ENCODE measurements at places on chromosomes 13 and 19.

DNA sequence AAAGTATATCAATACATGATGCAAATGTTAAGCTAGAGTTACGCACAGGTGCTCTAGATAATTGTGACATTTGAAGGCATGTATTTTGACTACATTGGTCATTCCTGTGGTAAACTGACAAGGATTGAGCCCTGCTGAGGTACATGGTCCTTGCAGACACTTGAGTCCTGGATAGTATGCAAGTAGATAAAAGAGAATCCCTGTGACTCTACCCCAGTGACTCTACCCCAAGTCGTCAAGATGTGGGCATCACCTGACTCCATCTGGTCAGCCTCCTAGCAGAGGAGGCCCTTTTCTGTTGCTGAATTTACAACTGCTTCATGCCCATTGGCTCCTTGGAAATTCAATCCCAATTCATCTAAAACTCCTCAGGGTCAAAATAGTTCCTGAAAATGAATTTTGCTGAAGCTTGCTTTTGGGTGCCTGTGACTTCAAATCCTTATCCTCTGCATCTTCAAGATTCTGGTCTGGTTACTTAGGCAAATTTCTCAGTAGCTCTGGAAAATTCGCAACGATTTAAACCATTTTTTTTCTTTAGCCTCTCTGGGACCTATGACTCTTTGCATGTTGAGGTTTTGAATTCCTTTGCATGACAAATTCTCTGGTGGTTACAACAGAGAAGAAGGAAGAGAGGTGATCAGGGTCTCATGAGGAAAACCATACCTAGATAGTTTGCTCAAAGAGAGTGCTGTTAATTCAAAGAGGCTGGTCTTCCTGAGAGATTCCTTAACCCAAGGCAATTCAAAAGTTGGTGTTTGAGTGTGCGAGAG lies 422.1 kb downstream of the FGF9 start:
- DNase-seq: no peak

GRCh38 chr13:52797176-52797575 lies 51.3 kb downstream of the PCDH8 start:
- no peak for DNase-seq

GRCh38 chr19:6427131-6427530 lies 2.5 kb upstream of the KHSRP start:
- no peak for DNase-seq

DNA sequence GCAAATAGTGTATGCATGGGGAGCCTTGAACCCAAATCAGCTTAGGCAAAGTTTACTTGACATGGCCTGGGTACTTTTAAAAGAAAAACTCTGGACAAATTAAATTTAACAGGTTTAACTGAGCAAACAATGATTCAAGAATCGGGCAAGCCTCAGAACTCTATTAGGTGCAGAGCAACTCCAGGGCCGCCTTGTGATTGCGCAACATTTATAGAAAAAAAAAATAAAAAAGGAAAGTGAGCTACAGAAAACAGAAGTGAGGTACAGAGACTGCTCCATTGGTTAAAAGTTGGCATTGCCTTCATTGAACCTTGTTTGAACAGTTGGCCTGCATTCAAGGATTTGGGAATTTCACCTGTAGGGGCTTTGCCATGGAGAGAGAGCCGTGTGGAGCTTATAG lies 421.0 kb upstream of the TSHZ3 start:
- DNase-seq: no peak

DNA sequence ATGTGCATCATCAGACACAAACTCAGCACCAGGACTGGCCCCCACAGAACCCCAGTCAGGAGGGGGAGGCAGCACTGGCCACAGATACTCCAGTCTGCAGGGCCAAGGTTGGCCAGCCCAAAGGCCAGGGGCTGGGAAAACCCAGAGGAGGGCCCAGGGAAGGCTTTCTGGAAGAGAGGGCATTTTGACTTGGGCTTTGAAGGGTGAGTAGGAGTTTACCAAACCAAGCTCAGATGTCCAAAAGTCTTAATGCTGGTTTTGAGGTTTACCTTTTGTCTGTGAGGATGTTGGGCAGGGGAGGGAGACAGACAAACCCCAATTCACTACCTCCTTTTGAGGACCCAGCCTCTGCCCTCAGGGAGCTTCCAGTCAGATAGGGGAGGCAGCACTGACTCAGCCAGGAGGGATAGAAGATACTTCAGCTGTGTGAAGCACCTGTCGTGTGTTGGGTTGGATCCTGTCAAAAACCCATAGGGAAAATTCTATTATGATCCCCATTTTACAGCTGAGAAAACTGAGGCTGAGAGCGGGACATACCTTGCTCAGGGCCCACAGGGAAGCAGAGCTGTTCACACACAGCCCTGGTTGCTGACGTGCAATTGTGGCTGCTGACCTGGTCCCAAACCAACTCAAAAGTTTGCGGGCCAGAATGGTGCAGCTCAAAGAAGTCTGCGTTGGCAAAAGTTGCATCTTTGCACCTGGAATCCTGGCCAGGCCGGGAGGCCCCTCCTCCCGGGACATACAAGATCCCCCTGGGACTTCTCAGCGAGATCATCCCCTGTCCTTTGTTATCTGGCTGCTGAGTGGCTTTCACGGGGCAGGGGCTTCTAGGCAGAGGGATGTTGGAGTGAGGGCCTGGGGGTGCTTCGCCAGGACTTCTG lies 13.1 kb downstream of the CILP2 start:
- no peak for DNase-seq

- no peak for DNase-seq
These were observed 41.2 kb upstream of the TPM4 start for GRCh38 chr19:16034958-16035560.

- peak; percentile 65 for DNase-seq
These were observed 93.2 kb upstream of the SERP2 start for GRCh38 chr13:44280456-44280855.

DNA sequence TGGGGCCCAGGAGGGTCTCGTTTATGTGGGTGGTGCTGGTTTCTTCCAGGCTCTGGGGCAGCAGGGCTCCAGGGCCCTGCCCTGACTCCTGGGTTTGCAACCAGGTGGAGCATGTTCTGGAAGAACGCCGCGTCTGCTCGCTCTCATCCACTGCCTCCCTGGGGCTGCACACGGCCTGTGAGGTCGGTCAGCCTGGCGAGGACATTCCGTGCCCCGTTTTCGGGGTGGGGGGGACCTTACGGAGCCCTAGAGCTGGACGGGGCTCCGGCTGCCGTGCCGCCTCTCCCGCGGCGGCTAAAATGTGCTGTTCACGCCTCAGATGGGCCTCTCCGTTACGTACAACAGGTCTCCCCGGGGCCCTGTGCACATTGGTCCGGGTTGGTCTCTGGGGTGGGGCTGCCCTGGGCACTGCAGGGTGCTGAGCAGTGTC lies 3.3 kb downstream of the GNA11 start:
- no peak for DNase-seq

DNA sequence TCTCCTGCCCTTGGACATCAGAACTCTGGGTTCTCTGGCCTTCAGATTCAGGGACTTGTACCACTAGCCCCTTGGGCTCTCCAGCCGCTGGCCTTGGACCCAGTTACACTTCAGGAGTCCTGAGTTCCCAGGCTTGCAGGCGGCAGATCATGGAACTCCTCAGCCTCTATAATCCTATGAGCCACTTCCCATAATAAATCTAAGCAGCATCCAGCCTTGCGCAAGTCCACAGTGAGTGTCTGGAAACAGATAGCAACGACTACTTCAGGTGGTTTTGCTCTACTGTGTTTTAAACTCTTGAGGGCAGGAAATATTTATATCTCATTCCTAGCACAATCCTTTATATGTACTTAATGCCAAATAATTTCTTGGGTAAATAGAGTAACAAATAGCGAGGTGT lies 92.3 kb downstream of the COL4A1 start:
- DNase-seq: no peak

Measured in EL (cell line).